ENCODE measurements at places on chromosomes 5 and 9.
A peak's percentile ranks its signal among the peaks of the same experiment; 100 is the strongest.

- no peak for DNase-seq
Observed at GRCh38 chr5:156591631-156592030, 258.5 kb upstream of the PPP1R2B start.

GRCh38 chr5:172909931-172910502, 49.2 kb upstream of the RPL26L1 start:
- DNase-seq, result peak; percentile 85

DNA sequence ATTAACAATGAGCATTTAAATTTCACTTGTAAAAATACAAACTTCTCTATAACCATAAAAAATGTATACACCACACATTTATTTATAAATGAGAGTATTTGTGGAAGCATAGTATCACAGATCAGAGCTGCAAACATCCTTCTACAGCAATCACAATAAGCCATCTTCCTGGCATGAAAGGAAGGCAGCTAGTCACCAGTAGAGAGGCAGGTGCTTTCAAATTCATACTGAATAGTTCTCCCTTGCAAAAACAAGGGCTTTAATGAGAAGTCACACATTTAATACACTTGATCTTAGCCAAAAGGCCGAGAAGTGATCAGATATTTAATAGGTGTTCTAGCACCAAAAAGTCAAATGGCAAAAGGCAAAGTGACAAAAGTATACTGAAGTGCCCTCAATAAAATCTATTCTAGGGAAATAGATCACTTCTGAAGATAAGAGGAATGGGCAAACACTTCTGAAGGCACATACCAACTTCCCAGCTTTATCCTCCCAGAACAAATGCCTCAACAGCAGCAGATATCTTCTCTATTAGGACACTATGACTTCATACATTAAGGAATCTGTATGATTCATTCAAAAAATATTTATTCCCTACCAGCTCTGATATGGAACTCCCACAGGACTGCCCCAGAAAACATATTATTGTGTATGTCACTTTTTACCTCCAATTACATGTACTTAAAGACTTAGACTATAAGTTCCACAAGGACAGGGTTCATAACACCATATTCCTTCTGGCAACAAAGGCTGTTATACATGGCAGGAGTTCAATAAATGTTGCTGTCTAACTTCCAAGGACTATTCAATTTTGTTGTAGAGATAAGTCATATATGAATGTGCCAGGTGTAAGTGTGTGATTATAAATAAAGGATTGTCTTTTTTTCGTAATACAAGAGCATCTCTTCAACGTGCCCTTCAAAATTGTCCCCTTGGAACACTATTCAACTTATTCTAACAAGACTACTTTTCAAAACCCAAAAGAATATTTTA, 31.7 kb downstream of the MAPKAP1 start:
- peak; percentile 88 for DNase-seq

- DNase-seq, result no peak
Observed at GRCh38 chr9:115765060-115765459, 388.5 kb upstream of the PAPPA start.

DNA sequence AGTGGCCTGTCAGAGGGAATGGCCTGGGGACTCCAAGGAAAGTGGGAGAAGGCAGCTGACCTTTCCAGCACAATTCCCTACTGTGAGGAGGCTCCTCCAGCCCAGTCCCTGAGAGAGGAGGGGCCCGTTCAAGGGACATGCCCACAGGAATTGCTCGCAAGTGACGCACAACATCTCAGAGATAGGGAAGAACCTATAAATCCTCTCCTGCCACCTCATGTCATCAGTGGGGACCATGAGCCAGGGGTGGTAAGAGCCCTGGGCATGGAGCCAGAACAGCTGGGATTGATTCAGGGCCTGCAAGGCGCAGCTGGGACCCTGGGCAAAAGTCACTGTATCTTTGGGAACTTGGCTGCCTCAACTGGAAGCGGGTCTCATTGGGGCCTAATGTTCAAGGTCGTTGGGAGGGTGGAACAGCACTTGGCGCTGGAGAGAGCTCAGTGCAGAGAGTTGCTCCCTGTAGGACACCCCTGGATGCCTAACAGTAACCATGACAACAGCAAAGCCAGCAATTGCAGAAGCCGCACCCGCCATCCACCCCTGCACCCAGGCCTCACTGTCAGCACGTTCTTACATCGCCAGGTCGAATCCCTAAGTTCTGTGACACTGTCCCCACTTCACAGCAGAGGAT, 41.3 kb upstream of the ORM1 start:
- DNase-seq, result peak; percentile 94

DNA sequence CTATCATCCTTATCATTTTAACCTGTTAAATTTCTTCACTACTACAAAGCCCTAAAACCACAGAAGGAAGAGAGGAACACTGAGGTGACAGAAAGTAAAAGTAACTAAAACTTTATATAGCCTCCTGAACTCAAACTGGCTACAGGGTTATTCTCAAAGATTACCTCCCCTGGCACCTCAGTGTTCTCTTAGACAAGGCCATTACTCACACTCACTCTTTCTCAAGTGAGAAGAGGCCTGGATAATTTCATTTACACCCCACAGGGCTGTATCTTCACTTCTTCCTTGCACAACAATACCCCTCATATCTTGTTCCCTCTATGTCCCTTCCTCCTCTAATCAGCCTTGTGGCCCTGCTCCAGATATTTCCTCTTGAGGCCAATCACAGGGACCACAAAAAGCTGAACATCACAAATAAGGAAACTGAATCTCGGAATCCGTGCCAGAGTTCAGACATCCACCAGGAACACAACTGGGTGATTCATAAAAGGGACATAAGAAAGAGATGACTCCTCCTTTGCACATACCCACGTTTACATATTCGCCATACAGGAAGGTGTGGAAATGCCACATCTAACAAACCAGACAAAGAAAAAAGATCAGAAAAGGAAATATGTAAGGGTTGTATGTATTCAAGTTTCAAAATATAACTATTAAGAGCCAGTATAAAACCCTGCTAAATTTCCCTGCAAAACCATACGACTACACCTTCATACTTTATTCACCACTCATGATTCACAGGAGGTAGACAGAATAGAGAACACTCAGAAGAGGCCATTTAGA, 1.7 kb upstream of the KLHL3 start:
- DNase-seq, result peak; percentile 57

DNA sequence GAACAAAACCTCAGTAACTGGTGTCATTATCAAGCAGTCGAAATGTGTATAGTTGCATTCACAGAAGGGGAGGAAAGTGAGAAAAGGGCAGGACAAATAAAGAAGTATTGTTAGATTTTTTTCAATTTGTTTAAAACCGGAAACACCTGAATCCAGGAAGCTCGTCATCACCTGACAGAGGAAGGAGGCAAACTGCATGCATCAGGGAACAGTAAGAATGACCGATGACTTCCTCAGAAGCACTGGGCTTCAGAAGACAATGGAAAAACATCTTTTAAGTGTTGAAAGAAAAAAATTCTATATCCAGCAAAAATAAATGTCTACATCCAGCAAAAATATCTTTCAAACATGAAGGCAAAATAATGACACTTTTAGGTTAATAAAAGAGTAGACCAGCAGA, 29.5 kb downstream of the PLEKHG4B start:
- no peak for DNase-seq

- no peak for DNase-seq
Observed at GRCh38 chr9:92132501-92132900, 17.3 kb upstream of the SPTLC1 start.

- no peak for DNase-seq
Observed at GRCh38 chr5:12616093-12616492, 711.8 kb upstream of the CTNND2 start.

DNA sequence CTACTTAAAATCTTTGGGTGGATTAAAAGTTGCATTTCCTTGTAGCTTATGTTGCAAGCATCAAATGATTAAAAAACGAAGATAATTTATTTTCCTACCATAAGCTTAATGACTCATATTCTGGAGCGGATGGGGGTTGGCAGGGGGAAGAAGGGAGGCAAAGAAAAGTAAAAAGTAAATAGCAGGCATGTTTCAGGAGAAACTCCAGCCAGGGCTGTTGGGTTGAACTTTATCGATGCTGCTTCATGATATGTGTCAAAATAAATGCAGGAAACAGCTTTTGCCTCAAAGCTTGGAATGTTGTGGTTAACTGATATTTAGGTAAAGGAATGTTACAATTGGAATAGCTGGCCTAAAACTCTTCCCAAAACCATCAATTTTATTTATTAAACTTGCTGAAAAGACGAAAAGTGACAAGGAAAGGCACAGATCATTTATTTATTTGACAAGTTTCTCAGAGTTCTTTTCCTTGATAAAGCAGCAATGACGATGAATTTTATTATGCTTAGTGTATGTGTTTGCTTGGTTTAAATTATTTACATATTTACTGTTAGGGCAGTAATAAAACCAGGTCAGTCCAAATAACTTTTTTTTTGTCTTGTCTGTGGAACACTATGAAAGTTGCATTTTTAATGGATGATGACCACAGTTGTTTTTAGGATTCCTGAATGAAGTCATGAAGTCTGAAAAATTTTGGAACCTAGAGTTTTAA, 177.9 kb downstream of the PCSK1 start:
- peak; percentile 99 for DNase-seq

DNA sequence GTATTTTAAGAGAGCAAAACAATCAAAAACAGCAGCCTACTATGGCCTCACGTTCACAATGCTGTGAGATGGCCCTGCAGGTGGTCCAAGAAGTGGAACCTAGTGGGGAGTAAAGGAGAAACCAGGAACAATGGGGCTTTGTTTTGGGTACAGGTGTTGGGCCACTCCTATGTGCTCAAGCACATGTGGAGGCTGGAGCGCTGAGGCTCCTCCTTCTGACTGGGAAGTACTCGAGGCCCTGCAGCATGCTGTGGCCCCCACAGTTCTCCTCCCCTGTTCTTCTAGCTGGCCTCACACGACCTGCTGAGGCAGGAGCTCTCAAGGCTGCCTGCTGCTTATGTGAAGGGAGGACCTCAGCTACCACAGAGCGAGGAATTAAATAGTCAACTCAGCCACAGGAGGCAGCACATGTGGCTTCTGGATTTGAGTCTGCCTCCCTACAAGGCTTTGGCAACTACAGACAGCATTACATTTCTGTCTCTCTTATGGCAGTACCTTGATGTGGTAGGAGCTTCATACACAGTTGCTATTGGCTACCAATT, 482.3 kb downstream of the SPOCK1 start:
- DNase-seq, result no peak

- peak; percentile 63 for DNase-seq
Observed at GRCh38 chr9:113274474-113275156, 757 bp downstream of the CDC26 start.

DNA sequence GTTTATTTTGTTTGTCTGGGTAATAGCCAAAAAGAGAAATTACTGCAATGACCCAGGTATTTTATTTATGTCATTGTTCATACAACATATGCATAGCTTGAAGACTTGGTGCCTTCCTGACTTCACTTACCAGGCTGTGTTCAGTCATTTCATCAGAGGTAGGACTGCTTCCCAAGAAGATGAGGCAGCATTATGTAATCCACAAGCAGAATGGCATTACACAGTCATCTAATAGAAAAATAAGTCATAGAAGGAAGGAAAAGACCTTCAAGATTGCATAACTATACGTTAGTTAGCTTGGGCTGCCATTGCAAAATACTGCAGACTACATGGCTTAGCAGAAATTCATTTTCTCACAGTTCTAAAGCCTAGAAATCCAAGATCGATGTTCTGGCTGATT, 167.5 kb downstream of the NMUR2 start:
- no peak for DNase-seq

- no peak for DNase-seq
Observed at GRCh38 chr9:14525856-14526255, 167.4 kb downstream of the ZDHHC21 start.

DNA sequence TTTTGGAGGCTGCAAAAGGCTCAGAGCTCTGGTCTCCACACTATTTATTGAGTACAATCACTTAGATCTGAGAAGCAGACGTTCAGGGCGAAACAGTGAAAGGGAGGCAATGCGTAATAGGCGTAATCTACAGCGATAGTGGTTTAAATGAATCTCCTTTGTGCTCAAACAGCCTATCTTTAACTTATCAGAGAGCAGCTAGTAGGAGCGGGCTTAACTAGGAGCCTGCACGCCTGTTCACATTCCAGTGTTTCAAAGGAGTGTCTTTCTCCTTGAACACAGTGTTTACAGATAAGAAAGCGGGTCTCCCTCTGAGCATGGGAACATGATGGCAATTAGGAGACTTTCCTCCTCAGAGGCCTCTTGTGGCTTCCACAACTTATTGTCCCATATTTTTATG, 49.4 kb downstream of the AP3B1 start:
- no peak for DNase-seq

DNA sequence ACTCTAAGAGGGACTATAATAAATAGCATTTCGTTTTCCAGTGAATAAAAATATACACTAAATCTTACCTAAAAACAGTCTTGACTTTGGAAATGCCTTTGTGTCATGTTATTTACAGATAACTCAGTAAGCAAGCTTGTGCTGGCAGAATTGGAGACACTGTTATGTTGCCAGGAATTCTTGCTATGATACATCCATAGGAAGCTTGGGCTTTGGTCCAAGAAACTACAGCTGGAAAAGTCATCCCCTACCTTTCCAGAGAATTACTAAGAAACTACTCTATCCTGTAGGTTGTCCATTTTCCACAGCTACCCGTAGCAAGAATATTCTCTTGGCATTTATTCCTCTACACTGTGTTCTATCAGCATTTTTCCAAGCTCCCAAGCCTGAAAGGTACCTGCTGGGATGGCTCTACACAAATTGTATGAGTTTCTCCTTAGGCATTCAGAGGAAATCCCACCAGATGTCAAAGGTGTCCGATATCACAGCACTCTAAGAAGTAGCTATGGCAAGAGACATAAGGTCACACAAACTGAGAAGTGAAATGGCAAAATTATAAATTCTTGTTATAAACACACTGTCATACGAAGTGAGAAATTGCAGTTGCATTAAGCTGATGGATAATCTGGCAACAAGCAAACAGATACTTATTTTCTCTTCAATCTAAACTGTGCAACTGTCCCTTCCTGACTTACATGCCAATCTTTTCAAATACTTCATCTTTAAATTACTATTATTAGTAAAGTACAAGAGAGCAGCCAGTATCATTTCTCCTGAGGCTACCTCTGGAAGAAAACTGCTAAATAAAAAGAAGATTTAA, 68.5 kb downstream of the MCTP1 start:
- DNase-seq, result peak; percentile 20

- DNase-seq, result no peak
Observed at GRCh38 chr5:180085837-180086236, 14.3 kb upstream of the RNF130 start.

GRCh38 chr5:35963381-35963843, 25.0 kb upstream of the CAPSL start:
- DNase-seq, result no peak

- no peak for DNase-seq
Observed at GRCh38 chr9:76247426-76247825, 146.8 kb downstream of the RFK start.

- DNase-seq, result no peak
Observed at GRCh38 chr5:157502143-157502647, 42.2 kb downstream of the NIPAL4 start.

GRCh38 chr9:91896097-91896496, 53.9 kb downstream of the ROR2 start:
- no peak for DNase-seq

GRCh38 chr5:74665273-74665672, 19.8 kb upstream of the HEXB start:
- DNase-seq, result no peak

DNA sequence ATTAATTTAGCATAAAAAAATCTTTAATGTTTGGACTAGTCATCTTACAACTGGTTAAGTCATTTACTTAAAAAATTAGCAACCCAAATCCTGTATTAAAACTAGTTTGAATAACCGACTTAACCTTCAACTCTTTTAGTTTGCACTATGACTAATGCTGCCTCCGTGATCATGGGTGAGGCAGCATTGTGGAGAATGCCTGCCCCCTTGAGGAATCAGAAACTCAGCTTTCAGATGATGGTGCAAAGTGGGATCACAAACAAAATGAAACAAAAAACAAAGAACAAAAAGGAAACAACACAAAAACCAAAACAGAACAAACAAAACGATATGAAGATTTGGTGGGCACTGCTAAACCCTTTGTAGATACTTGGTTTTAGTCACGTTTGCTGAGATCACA, 127.0 kb upstream of the PALM2AKAP2 start:
- peak; percentile 43 for DNase-seq
